NCI-H146 (cell line): ENCODE measurements at places on chromosomes 5 and 9.

GRCh38 chr5:87243161-87243844 is 24.4 kb upstream of the RASA1 start:
- no peak for DNase-seq

DNA sequence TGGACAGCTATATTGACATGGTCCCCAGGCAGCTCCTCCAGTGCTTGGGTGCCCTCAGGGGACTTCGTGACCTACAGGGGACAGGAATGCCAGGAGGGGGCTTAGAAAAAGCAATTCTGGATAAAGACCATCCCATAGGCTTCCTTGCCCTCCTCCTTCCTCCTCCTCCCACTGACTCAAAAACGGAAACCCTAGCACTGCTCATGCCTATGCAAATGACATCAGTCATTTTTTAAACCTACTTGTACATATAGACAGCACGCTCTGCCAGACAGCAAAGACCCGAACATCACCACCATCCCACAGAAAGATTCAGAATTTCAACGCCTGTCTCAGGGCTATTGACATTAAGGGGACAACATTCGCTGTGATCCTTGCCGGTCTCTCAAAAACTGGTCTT is 11.0 kb downstream of the IGFBPL1 start:
- DNase-seq: no peak

DNA sequence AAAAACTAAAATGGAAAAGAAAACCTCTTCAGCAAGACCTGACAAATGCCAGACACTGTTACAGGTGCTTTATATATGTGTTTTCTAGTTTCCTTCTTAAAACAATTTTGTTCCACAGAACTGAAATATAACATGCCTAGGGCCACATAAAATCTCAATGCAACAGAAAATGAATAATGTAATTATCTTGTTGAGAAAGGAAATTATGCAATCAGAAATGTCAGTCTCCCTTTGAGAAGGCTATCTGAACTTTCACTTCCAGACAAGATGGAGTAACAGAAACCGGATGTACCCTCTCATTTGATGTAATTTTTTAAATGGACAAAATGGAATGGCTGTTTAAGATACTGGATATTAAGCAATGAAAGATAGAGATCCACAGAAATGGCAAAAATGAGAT is 79.2 kb downstream of the AGTPBP1 start:
- no peak for DNase-seq

DNA sequence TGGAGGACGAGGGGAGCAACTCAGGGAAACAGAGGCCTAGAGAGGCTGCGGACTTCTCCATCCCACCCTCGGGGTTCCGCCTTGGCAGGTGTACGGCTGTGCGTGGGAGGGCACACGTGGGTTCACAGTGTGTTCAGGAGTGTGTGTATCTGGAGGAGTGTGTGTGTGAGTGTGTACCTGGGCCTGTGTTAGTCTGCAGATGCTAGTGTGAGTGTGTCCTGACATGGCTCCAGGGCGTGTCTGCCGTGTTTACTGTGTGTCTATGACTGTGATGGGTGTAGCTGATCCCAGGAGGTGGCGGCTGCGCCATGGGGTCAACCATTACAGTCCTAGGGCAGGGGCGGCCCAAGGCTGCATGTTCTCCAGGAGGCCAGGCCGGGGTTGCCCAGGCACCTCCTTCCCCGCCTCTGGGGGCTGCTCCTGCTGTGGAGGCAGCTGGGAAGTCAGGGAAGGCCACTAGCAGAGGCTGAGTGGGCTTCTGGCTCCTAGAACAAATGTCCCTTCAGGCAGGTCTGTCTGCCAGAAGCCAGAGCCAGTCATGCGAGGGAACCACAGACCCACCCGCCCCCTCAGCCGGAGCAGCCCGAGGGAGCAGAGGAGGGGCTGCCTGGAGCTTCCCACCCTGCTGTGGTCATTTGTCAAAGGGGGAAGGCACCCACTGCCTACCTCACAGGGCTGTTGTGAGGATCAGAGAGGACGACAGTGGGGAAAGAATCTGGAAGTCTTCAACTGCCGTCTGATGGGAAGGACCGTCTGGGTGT is 21.4 kb downstream of the CRB2 start:
- no peak for DNase-seq
